Vagina (tissue), 2 donors: ENCODE measurements at places on chromosomes 11 and 22. TPM values are rescaled to one million over a fixed set of nuclear protein-coding genes. Genes with fewer than 3 reads are reported as not detected.

SMIM35 gene
- not detected for total RNA-seq

CHADL gene
- total RNA-seq, result 3.7 TPM

DNA sequence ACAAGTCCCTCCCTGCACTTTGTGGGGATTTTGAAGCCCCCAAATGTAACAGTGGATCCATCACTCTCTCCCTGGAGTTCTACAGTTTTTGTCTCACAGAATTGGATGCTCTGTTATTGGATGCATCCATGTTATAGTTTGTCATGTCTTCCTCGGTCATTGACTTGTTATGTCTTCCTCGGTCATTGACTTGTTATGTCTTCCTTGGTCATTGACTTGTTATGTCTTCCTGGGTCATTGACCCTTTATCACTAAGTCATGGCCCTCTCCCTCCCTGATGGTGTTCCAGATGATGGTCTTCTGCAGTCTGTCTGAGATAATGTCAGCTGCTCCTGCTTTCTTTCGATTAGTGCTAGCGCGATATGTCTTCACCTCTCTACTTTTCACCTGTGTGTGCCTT lies 981.5 kb downstream of the BRD1 start:
- no peak for DNase-seq

DNA sequence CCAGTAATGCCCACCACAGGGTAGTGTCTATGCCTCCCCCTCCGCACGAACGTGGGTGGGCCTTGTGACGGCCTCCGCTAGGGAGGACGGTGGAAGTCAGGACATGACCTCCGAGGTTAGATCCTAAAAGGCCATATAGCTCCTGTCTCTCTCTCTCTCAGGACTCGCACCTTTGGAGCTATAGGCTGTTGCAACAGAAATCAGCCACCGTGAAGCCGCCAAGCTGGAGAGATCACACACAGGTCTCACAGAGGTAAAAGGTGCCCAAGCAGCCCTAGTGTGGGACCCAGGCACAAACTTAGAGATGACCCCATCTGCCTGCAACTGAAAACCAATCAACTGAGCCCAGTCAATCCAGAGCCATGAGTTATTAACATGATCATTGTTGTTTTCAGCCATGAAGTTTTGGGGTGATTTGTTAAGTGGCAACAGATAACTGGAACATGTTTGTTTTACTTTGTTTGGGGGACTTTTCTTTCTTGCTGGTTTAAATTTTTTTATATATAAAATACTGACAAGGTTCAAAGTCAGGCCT lies 7.4 kb upstream of the NAP1L4 start:
- no peak for DNase-seq

DNA sequence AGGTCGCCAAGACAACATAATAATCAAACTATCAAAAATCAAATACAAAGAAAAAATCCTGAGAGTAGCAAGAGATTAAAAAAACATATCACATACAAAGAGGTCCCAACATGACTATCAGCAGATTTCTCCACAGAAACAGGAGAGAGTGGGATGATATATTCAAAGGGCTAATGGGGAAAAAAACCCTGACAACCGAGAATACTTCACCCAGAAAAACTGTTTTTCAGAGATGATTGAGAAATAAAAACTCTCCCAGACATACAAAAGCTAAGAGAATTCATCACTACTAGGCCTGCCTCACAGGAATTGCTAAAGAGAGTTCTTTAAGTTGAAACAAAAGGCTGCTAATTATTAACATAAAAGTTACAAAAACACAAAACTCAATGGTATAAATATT lies 108.1 kb downstream of the EFCAB6 start:
- no peak for DNase-seq

DNA sequence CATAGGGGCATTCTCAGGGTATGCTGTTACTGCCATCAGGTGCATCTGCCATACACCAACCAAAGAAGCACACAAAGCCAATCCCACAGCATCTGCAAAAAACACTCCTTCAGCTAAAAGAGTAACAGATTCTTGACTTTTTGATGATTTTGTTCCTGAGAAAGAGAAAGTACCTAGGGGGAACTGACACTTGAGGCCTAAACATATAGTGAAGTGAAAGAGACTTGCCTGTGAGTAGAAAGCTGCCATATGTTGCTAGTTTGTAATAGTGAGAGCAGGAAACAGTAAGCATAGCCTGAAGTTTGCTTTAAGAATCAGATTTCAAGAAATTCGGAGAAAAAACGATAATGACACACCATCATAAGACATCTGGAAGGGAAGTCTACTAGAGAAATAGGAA lies 97.9 kb upstream of the CTSC start:
- DNase-seq, result no peak

GRCh38 chr11:6433998-6434660 lies 6.7 kb downstream of the HPX start:
- DNase-seq, result no peak

GRCh38 chr11:81907996-81908395 lies 825.7 kb downstream of the FAM181B start:
- no peak for DNase-seq
